AG09319 (cell line): ENCODE measurements at places on chromosomes 7 and 10.

GRCh38 chr10:70258216-70258615 is 25.0 kb upstream of the PPA1 start:
- no peak for DNase-seq

GRCh38 chr7:33643530-33643929 is 261.8 kb upstream of the BMPER start:
- DNase-seq, result no peak

DNA sequence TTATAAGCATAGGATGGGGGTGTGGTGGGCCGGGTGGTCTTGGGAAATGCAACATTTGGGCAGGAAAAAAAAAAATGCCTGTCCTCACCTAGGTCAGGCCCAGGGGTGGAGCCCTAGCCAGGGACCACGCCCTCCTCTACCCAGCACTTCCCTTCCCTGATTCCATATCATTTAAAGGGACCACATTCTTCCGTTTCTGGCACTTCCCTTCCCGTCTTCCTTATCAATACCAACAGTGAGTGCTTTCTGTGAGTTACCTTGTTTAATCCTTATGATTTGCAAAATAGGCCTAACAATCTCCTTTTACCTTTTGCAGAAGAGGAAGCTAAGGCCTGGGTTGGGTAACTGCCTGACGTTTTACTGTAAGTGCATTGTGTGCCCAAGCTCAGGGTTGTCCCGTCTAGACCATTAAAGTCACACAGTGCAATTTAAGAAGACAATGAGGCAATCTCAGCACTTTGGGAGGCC is 16.7 kb upstream of the C10orf95 start:
- DNase-seq, result no peak

GRCh38 chr10:85293483-85293882 is 965.1 kb downstream of the CCSER2 start:
- no peak for DNase-seq

DNA sequence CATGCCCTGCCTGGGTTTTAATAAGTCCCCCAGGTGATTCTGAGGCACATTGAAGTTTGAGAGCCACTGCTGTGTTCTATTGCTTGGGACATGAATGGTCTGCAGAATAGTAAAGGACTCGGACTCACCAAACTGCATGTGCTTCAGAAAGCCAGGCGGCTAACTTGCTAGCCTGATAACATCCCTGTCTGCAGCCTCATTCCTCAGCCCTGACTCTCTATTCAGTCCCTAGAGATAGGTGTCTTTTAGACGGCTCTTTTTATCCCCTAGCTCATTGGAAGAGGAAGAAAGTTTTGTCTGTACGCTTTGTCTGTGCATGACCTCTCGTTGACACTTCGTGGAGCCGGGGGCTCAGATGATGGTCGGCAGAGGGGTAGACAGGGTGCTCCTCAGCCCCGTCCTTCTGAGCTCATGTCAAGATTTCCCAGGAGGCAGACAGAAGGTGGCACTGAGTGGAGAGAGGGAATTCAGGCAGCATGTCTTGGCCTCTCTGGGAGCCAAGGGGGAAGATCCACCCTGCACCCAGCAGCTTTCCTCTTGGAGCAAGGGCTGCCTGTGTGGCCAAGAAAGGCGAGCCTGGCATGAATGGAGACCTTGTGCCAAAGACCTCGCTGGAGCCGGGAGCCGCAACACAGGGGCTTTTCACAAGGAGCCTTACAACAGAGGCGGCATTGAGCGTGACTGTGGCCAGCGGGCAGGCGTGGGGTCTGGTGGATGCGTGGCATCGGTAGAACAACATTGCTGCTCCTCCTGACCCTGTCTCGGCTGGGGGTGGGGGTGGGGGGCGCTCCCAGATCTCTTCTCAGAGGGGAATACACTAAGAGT is 51.1 kb upstream of the PODXL start:
- no peak for DNase-seq
